ENCODE measurements at places on chromosomes 7 and 10. TPM values are rescaled to one million over a fixed set of nuclear protein-coding genes. Genes with fewer than 3 reads are reported as not detected.

Gene FEZF1
- not detected for total RNA-seq

Gene C10orf67
- total RNA-seq, result 0.18 TPM

Gene CALY
- not detected for total RNA-seq

Gene CCDC7
- total RNA-seq, result 0.31 TPM

Gene PROSER2
- 56.9 TPM for total RNA-seq

Gene HKDC1
- total RNA-seq, result 29.7 TPM

Gene C10orf143
- total RNA-seq, result 0.91 TPM

Gene MALRD1
- total RNA-seq, result 0.64 TPM

Gene ABCB4
- 0.56 TPM for total RNA-seq

Gene FGFBP3
- 0.92 TPM for total RNA-seq

Gene FERD3L
- total RNA-seq, result not detected

Gene VWA2
- 30.2 TPM for total RNA-seq

Gene HOXA1
- 2.0 TPM for total RNA-seq

Gene SLC26A5
- total RNA-seq, result not detected

Gene SLK
- total RNA-seq, result 15.1 TPM

Gene GTPBP10
- total RNA-seq, result 4.5 TPM

Gene DPY19L1
- total RNA-seq, result 15.0 TPM

Gene CRYGN
- not detected for total RNA-seq

Gene LBX1
- total RNA-seq, result not detected

Gene PRSS2
- total RNA-seq, result 0.79 TPM

Gene RTKN2
- 3.7 TPM for total RNA-seq

Gene PRKAR2B
- not detected for total RNA-seq

Gene ZNF92
- 2.7 TPM for total RNA-seq

Gene PRSS37
- not detected for total RNA-seq

Gene CRHR2
- total RNA-seq, result not detected

Gene FOXI2
- not detected for total RNA-seq

Gene PLXNA4
- total RNA-seq, result not detected

Gene CHST15
- total RNA-seq, result not detected

Gene VSTM4
- not detected for total RNA-seq

Gene NAMPT
- 28.7 TPM for total RNA-seq

Gene CNTNAP2
- 0.03 TPM for total RNA-seq

Gene ASB15
- total RNA-seq, result not detected

Gene IFIT2
- 1.7 TPM for total RNA-seq

Gene POLR3A
- total RNA-seq, result 10.8 TPM

All from HT-29 (cell line).